Mesothelial cell of epicardium (in vitro differentiated cells): ENCODE measurements at places on chromosomes 4 and X. TPM values are rescaled to one million over a fixed set of nuclear protein-coding genes. Genes with fewer than 3 reads are reported as not detected.

The PAK3 gene
- total RNA-seq: 4.0 to 4.2 TPM (median 4.2 TPM) in 3 replicates

The RAB41 gene
- total RNA-seq: not detected in 3 replicates

The IL21 gene
- total RNA-seq: not detected in 3 replicates

The SGMS2 gene
- 7.5 to 9.8 TPM (median 9.2 TPM) in 3 replicates for total RNA-seq

The PHOX2B gene
- total RNA-seq: not detected in 3 replicates
